Stimulated activated CD4-positive, alpha-beta T cell treated with anti-CD3 and anti-CD28 coated beads, Interleukin-4, amount 100 ng/mL, for 24 hours (primary cell): ENCODE measurements at places on chromosomes 13 and 19.

GRCh38 chr13:63166345-63166744 lies 1750.7 kb upstream of the PCDH20 start:
- DNase-seq, result no peak

GRCh38 chr13:95368998-95369397 lies 67.7 kb upstream of the ABCC4 start:
- DNase-seq, result no peak

GRCh38 chr13:49436890-49437289 lies 7.0 kb downstream of the CAB39L start:
- no peak for DNase-seq

GRCh38 chr19:1104311-1105007 lies 665 bp downstream of the GPX4 start:
- peak; percentile 74 for DNase-seq

DNA sequence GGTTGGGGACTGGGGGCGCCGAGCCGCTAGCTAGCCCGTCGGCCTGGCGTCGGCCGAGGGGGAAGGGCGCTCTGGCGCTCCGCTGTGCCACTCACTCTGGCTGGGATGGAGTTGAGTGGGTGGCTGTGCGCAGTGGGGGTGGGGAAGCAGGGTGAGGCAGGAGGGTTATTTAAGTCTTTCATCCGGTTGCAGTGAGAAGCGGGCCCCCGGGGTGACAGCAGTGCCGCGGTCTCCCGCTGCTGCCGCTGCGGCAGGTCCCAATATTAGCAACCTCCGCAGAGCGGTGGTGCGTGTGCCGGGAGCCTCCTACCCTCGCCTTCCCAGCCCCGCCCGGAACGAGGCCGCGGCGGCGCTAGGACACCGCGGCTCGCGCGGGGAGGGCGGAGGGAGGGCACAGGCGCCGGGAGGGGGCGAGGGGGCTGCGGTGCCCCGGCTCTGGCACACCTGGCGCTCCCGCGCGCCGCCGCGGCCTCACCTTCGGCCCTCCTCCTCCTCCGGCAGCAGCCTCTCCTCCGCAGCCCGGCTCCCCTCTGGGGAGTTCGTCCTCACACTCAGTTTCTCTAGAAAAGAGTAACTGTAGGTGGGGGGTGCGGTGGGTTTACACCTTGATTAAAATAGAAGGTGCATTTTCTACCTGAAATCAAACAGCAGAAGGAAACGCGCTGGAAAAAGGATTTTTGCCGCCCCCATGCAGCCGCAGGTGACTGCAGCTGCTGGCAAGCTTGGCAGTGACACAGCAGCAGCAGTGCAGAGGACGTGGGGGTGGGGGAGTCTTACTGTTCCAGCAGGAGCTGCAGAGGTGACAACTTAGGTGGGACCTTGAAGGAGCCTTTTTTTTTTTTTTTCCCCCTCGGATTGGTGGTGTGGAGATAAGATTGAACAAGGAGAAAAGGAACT lies 4.5 kb downstream of the FGF9 start:
- DNase-seq, result peak; percentile 47

GRCh38 chr19:48674216-48674809 lies 1.5 kb upstream of the NTN5 start:
- DNase-seq, result no peak
